AG04449 (cell line): ENCODE measurements at places on chromosomes 7 and 10.

GRCh38 chr7:4774658-4775249, 669 bp upstream of the AP5Z1 start:
- DNase-seq: peak; percentile 24

- DNase-seq: peak; percentile 92
These were observed 259.1 kb downstream of the KLF6 start for GRCh38 chr10:3525832-3526449.

GRCh38 chr10:111356571-111356970, 279.7 kb downstream of the ADRA2A start:
- DNase-seq: no peak

DNA sequence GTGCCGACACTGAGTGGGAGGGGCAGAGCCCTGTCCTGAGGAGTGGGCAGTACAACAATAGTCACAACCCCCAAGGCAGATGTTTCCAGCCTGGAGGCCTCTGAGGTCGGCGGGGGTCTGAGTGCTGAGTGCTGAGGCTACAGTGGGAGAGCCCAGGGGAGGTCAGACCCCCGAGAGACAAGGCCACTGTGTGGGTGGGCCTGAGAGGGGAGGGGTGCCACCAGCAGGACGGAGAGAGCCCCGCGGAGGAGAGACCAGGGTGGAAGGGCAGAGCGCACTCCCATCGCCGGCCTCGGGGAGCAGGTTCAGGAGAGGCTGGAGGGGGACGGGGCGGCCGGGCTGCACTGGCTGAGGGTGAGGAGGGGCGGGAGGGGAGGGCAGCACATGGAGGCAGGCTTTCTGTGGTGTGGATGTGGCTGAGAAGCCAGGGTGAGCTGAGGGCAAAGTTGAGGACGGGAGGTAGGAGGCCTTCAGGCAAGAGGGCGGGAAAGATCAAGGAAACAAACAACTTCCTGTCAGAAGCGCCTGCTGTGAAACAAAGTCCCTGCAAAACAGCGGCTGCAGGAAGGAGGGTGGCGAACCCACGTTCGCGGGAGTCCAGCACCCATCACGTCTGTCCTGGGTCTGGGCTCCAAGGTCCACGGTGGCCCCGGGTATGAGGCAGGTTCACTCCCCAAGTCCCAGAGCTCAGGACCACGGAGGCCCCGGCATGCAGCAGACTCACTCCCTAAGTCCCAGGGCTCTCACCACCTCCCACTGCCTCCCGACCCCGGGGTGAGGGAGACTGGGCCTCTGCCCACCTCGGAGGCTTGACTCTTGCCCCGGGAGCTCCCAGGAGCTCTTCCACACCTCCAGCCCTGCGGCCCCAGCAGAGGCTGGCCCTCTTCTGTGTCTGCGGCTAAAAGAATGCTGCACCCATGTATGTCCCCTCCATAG, 76.8 kb upstream of the NKX6-2 start:
- no peak for DNase-seq

DNA sequence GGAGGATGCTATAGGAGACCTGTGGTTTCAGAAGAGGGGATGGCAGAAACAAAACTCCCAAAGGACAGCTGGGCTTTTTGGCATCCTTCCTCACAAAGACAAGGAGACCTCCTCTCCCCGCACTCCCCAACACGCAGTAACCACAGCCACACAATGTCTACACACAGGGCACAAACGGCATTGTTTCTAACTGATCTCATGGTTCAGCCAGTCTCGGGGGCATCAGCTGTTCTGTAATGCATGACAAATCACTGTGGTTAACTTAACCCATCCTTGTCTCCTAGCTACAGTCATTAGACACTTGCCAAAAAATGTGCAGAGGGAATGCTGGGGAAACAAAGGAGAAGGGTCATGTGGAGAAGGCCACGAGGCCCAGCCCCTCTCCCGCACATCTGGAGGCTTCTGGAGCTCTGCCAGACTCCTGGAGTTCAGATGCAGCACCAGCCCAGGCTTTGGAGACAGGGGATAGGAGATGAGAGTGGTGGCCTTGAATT, 7.6 kb upstream of the ADAMTS14 start:
- DNase-seq: peak; percentile 97

DNA sequence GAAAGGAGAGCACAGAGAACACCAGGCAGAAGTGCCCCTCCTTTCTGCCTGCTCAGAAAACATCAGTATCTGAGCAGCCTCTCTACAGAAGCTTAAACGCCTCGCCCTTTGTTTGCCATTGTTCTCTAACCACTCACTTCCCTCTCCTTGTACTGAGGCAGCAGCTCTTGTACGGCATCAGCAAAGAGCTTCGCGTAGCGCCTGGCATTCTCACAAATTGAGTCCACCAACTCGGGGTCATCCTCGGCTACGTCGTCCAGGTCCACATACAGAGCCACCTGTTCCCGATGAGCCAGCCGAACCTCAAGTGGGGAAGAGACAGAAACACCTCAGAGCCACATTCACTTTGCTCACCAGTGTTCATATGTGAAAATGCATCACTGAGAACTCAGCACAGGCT, 1.7 kb downstream of the MCM7 start:
- no peak for DNase-seq

DNA sequence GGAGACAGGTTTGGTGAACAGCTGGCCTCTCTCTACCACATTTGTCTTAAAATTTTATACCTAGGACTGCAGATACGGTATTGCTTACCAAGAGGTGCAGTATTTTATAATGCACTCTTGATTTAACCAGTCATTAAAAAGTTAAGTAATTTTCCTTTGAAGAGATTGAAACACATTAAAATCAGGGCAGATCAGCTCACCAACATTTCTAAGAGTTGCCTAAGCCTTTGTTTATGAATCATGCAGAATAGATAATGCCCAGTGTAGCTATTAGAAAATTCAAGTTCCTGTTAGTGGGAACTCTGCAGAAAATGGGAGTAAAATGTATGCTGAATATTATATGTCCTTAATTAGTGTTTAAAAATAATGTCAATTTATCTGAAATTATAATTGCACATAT, 140.2 kb upstream of the PRPS1L1 start:
- DNase-seq: no peak

- DNase-seq: no peak
These were observed 43.6 kb upstream of the SMNDC1 start for GRCh38 chr10:110348336-110348735.

GRCh38 chr10:124995605-124996004, 53.7 kb downstream of the ZRANB1 start:
- DNase-seq: no peak

DNA sequence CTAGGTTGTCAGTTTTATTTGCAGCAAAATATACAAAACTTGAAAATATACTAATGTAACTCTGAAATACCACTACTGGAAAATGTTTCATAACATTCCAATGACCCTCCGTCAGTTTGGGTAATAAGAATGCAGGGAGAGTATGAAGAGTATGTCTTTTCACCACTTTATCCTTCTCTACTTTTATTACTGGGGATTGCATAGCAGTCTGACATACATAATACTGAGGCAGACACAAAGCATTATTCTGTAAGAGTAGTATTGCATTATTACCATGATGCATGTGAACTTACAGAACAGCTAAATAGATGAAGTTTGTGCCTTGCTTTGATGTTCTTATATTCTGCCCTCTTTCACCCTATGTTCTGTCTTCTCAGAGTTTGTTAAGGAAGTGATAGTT, 151.8 kb upstream of the TPK1 start:
- no peak for DNase-seq

GRCh38 chr7:149690688-149691446, 82.5 kb downstream of the ZNF467 start:
- DNase-seq: peak; percentile 52

DNA sequence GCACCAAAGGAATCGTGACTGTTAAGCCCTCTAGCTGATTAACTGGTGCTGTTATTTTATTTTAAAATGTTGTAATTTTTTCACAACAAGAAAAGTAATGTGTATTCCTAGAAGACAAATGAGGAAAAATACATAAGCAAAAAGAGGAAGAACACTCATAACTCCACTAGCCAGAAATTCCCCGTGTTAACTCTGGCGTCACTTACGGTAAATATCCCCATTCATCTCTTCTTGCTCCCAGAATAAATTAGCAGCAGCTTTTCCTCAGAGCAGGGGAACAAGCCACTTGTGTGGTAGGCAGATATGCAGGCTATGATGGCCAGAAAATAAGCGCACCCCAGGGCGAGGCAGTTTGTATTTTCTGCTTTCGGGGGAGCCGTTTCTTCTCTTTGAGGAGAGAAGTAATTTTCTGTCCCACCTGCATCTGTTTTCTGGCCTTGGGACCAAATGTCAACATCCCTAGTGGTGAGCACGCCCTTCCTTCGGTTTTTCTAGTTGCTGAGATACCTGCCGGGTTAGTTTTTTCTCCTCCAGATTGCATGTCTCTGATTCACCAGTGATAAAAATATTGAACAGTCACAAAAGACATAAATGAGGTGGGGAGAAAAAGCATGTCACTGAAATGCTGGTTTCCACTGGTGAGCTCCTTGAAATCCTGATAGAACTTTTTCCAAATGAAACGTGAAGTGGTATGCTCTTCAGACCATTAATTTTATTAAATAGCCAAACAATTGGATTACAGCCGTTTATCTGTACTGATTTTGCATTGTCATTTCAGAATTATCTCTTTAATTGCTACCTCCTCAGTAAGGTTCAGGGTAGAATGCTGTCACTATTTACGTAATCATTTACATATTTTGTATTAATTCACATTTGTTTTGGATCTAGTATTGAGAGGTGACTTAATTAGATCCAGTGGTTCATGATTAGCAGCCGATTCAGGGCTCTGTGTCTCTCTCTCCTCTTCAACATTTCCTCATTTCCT, 268.1 kb downstream of the CAMK1D start:
- no peak for DNase-seq

GRCh38 chr10:69359148-69359547, 57.6 kb downstream of the TACR2 start:
- no peak for DNase-seq

- DNase-seq: no peak
These were observed 5.8 kb downstream of the CLCN1 start for GRCh38 chr7:143321734-143322133.

- DNase-seq: no peak
These were observed 1003.3 kb upstream of the SORCS1 start for GRCh38 chr10:108167766-108168165.

- peak; percentile 47 for DNase-seq
These were observed 25.5 kb downstream of the VOPP1 start for GRCh38 chr7:55546814-55547213.

DNA sequence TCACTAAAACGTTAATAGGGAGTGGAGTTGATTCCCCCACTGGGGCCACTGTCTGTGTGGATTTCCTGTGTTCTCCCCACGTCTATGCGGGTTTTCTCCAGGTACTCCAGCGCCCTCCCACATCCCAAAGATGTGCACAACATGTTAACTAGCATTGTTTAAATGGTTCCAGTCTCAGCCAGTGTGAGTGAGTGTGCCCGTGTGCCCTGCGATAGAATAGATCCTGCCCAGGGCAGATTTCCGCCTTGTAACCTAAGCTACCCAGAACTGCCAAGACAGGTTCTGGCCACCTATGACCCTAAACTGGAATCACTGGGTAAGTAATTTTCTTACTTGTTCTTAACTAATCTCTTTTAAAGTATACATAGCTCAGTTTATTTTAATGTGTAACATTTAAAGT, 58.5 kb downstream of the CCDC6 start:
- DNase-seq: no peak

GRCh38 chr7:128922496-128923410, 12.2 kb upstream of the KCP start:
- DNase-seq: no peak

GRCh38 chr10:4099202-4099601, 314.2 kb upstream of the KLF6 start:
- DNase-seq: no peak

GRCh38 chr7:94190599-94191061, 186.5 kb upstream of the BET1 start:
- peak; percentile 79 for DNase-seq

DNA sequence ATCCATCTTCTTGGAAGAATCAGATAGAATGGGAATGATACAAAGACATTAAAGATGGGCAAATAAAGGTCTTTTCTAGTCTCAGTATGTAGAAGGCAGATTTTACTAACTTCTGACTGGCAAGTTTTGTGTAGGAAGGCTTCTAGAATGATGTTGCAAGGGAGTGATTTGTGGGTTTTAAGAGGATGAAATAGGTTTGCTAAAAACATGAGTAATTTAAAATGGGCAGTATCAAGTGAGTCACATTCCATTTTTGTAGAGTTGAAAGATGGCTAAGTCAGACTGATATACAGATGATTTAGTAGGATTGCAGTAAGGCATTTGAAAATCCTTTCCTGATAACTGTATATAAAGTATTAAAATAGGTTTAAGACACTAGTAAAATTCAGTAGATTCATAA, 777.4 kb downstream of the SORCS1 start:
- no peak for DNase-seq

DNA sequence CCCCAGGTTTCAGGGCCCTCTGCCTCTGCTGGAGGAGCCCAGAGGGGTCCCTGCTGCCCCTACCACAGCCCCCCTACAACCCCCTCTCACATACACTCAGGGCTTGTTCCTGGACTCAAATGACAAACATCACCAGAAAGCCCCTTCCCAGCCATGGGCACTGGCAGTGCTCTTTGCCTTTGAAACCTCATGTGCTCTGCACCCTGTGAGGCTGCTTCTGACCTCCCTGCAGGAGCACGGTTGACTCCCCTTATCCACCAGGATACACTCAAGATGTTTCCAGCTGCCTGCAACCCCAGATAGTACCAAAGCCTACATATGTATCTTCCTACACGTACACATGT, 3.5 kb upstream of the ADIRF start:
- DNase-seq: no peak

GRCh38 chr7:45071528-45071927, 17.2 kb downstream of the NACAD start:
- no peak for DNase-seq

DNA sequence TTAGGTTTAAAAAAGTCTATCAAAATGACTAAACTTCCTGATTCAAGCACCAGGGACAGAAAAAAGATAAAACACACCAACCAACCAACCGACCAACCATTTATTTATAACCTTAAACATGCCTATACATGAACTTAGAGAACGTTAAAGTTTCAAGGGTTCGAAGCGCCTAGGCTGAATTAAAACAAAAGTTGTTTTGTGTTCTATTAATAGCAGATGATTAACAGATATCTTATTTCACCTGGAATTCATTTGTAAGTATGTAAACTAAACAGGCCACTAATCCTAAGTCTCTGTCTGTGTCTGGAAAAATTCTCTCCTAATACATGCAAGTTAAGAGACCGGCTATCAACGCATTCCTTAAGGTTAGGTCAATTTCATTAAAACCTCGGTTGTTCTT, 1.4 kb downstream of the BAIAP2L1 start:
- peak; percentile 7 for DNase-seq

GRCh38 chr7:34787586-34787985, 129.6 kb downstream of the NPSR1 start:
- DNase-seq: no peak
